ENCODE measurements at places on chromosomes 7 and 10.
A peak's percentile ranks its signal among the peaks of the same experiment; 100 is the strongest.

GRCh38 chr7:76142861-76143260, 58.8 kb upstream of the SRRM3 start:
- peak; percentile 56 for DNase-seq

DNA sequence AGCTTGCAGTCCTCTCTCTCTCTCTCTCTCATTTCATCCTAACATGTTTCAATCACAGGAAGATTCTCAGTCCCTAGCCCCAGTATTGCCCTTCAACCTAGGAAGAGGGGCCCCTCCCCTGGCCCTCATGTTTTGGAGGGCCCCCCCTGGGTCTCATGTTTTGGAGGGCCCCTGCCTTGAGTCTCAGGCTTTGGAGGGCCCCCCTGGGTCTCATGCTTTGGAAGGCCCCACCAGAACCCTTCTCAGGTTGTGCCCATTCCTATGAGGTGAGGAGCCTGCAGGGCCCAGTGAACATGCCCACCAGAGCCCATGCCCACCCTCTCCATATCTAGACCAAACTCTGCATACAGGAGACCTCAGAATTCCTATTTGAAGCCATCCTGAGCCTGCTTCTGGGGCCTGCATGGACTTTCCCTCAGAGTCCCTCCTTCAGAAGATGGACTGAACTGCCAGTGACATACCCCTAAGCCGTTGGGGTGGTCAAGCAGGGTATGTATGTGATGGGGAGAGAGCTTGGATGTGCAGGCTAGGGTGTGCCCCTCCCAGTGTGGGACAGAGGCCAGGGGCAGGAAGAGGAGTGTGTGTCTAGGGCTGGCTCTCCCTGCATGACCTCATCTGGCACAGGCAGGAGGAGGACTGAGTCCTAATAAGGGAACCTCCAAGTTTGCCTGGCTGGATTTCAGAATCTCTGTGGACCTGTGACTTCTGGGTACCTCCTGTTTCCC, 8.1 kb upstream of the VDAC2 start:
- no peak for DNase-seq

- DNase-seq: peak; percentile 53
Measured at GRCh38 chr10:62048919-62049623, 147.6 kb downstream of the ARID5B start.

- DNase-seq: peak; percentile 80
Measured at GRCh38 chr7:130896898-130897514, 163.0 kb upstream of the KLF14 start.

GRCh38 chr7:116380025-116380424, 119.5 kb upstream of the CAV2 start:
- no peak for DNase-seq

DNA sequence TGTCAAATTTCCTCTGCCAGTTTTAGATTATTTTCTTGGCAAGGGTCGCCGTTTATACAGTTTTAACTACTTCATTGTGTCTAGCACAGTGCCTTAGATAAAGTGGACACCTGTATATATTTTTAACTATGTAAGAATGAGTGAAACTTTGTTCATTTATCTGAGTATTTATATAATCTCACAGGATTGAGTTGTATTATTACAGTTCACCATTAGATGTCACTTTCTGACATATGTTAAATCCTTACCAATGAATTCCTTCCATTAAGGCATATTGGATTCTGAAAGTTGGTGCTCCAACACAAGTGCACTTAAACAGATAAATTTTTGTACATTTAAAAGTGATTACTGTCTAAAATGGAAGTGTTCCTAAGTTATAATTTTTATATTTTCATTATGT, 43.0 kb downstream of the ZMYND11 start:
- DNase-seq: no peak

- DNase-seq: no peak
Measured at GRCh38 chr7:137017221-137017620, 148.8 kb downstream of the CHRM2 start.

- no peak for DNase-seq
Measured at GRCh38 chr10:16352146-16352545, 84.7 kb upstream of the PTER start.

GRCh38 chr10:124185084-124185483, 91.7 kb upstream of the CHST15 start:
- no peak for DNase-seq

DNA sequence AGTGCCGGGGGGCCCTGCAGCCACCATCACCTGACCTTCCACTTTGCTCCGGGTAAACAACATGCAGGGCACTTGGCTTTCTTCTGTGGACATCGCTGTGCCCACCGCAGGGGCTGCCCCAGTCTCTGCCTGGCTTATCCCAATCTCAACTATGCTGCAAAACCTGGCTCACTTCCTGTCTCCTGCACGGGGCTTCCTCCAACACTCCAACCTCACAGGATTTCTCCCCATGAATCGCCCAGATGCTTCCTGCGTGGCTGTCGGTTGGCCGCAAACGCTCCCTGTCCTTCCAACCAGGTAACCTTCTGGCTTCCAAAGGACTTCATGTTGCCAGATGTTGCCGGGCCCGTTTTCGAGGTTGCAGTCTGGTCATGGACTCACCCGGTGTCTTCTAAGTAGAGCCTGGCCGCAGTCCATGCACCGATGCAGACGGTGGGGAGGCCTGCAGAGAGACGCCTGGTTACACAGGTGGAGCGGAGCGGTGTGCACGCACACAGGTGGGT, 109.0 kb downstream of the VIPR2 start:
- no peak for DNase-seq

DNA sequence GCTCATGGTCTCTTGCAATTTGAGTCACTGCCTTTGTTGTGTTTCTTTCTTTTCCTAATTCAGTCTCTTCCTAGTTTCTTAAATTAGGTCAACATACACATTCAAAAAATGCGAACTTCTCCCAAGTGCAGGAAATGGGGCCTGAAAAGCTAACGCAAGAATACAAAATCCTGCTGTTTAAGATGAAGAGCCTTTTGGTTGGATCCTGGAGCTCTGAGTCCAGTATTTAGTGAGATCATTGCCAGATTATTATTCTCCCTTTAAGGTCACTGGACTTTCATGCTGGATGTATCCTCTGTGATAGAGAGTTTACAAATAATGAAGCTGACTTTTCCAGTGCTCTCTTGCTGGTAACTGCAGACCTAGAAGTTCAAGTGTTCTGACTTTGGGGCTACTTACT, 401.9 kb upstream of the MKI67 start:
- DNase-seq: no peak

DNA sequence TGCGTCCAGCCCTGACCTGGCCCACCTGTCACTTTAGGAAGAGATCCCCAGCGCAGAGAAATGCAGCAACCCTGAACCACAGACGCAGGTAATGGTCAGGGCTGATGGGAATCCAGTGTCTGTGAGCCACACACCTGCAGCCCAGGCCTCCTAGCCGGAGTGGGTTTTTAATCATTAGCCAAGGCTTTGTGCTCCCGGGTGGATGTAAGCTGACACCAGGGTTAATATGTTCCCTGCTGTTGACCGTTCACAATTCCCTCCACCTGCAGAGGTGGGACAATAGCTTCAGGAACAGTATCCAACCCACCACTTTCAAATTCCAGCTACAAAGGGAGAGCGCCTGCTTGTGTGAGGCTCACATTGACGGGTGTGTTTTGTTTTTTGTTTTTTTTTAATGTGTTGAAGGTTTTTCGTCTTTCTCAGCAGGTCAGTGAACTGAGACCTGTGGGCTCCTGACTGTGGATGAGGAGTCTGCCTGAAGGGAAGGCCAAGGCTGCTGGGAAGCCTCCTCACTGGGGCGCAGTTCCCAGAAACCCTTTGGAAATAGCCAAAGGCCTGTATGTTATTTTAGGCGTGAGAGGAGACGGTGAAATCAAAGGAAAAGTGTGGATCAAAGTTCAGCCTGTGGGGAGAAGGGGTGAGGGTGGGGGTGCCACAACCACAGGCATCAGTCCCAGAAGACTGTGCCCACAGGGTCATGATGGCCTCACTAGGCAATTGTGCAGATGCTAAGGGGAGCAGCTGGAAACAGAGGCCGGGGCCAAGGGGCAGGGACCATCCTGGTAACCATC, 111.1 kb downstream of the TNS3 start:
- no peak for DNase-seq

GRCh38 chr7:132519936-132520335, 56.3 kb downstream of the PLXNA4 start:
- DNase-seq: no peak

DNA sequence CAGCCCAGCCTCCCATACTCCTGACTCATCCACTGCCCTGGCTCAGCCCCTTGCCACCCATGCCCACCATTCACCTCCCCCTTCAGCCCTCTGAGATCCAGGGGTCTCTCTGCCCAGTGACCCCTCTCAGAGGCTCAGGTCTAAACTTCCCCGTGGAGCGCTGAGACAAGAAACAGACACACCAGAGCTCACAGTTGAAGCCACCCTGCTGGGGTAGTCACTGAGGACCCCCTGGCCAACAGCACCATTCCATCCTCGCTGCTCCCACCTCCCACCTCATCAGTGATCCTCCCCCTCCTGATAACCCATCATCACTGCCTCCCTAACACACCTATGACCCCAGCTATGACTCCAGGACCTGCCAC, 100.7 kb downstream of the GRID1 start:
- no peak for DNase-seq

DNA sequence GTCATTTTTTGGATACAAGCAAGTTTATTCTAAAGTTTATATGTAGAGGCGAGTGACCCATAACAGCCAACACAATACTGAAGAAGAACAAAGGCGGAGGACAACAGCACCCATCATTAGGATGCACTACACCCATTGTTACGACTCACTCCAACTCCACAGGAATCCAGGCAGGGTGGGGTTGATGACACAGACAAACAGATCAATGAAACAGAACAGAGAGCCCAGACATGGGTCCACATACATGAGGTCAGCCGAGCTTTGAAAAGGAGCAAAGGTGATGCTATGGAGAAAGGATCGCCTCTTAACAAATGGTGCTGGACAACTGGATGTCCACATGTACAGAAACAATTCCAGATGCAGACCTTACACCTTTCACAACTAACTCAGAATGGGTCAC, 426.4 kb downstream of the PTPRN2 start:
- DNase-seq: no peak

DNA sequence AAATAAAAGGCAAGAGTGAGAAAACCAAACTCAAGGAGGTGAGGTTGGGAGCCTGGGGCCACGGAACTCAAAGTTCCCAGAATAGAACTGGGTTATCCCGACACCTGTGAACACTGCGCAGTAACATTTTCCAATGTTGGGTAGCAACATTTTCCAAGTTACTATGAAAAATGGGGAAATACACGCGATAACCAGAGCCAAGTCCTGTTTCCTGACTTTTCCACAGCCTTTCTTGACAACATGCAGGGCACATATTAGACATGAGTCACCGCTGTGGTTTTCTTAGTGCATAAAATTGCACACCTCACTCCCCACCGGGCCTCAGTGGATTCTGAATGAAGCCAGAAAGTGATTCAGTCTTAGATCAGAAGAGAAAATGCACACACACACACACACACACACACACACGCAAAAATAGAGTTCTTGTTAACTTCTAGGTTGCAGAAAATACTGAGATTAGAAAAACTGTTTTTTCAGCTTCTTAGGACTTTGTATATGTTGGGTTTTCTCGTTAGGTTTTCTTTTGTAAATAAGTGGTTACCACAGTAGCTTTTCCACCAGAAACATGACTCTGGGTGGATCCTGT, 70.0 kb downstream of the CAMK1D start:
- peak; percentile 39 for DNase-seq

- DNase-seq: no peak
Measured at GRCh38 chr10:71984809-71985388, 20.7 kb downstream of the CHST3 start.

GRCh38 chr7:4944939-4945338, 14.0 kb downstream of the MMD2 start:
- no peak for DNase-seq

GRCh38 chr10:78506614-78507013, 473.0 kb downstream of the RPS24 start:
- no peak for DNase-seq

DNA sequence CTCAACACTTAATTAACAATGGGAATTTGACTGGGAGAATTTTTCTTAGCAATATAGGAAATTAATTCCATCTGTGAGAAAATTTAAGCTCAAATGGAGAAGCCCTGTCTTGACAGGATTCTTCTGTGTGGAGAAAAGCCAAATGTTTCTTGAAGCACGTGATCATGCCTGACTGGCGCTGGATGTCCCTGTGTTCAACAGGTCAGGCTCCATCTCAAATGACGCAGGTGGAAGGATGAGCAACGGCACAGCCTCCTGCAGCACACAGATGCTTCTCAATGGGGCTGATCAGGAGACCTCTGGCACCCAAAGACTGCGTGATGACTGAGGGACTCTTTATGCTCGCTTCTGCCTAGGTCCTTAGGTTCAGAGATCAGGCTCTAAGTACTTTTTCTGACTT, 143.8 kb downstream of the RSU1 start:
- no peak for DNase-seq

- no peak for DNase-seq
Measured at GRCh38 chr7:131325179-131325840, 2.4 kb upstream of the MKLN1 start.

- DNase-seq: no peak
Measured at GRCh38 chr10:106873770-106874603, 290.5 kb downstream of the SORCS1 start.

- no peak for DNase-seq
Measured at GRCh38 chr7:81140252-81140651, 221.4 kb upstream of the SEMA3C start.

DNA sequence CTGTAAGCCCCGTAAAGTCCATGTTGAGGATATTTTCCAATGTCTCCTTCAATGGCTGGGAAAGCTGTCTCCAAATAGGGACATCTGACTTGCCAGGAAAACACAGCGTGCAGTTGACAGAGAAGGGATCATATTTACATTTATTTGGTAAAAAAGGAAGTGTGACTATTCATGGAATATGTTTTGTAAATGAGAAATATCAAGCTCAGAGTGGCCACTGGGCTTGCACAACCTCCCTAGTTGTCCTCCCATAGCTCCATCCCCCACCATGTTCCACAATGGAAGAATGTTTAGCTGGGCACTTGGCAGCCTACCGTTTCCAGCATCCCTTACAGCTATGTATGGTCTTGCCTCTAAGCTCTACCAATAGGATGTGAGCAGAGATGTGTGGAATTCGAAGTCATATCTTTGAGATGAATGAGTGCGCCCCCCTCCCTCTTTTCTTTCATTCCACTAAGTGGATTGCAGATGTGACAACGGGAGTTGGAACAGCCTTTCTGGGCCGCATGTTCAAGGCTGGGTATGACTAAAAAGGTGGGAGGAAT, 306.6 kb upstream of the ZMIZ1 start:
- DNase-seq: no peak

Data from activated CD4-positive, alpha-beta T cell treated with anti-CD3 and anti-CD28 coated beads, Interleukin-2, amount 10 ng/mL, durations not matched to agents 7 days and 5 days (primary cell).